AG20443 (cell line): ENCODE measurements at places on chromosomes 12 and 14.

- DNase-seq = no peak
Observed at GRCh38 chr14:104305511-104306449, 167.4 kb downstream of the KIF26A start.

GRCh38 chr14:74712499-74713394, at the start of the genes AREL1 and FCF1:
AREL1 (minus strand) TSS chr14:74713080; CDS start chr14:74685615, 27,465 bp downstream.
FCF1 (plus strand) TSS chr14:74713144; CDS start chr14:74713198, 54 bp downstream.
- DNase-seq = peak; percentile 96

DNA sequence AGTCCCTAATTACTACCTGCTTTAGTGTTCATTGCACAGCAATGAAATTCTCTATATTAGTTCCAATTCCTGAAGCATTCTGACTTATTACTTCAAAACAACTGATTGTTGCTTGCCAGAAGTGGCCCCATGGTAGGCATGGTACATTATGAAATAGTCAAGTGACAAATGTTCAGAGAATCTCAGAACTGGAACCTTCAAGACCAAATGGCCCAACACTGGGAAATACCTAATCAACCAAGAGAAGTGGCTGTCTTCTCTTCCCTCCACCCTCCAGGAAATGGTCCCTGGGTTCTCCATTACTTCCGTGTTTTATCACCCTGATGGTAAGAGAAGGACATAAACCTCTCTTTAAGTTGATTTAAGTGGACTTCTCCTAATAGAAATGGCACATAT, 49.9 kb downstream of the ITPR2 start:
- no peak for DNase-seq

DNA sequence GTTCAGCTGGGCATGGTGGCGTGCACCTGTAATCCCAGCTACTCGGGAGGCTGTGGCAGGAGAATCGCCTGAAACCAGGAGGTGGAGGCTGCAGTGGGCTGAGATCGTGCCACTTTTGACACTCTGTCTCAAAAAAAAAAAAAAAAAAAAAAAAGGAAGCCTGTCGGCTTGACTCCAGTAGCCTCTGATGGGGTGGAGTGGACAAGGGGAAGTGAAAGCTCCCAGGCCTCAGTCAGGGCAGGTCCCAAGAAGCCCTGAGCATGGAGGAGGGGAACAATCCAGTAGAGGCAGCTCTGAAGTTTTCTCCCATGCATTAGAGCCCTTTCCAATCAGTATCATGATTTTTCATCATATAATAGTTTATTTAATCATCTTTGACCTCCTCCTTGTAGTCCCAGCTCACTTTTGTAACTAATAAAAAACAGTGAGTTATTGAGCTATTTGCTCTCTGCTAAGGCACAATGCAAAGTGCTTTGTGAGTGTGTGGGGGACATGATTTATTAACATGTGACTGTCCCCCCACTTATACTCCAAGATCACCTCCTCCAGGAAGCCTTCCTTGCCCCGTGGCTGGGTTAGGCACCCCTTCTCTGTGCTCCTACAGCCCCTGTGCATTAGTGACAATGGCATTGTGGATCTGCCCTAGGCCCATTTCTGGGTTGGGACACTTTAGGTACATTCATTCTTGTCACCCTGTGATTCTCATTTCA, 4.7 kb upstream of the SSH1 start:
- no peak for DNase-seq

DNA sequence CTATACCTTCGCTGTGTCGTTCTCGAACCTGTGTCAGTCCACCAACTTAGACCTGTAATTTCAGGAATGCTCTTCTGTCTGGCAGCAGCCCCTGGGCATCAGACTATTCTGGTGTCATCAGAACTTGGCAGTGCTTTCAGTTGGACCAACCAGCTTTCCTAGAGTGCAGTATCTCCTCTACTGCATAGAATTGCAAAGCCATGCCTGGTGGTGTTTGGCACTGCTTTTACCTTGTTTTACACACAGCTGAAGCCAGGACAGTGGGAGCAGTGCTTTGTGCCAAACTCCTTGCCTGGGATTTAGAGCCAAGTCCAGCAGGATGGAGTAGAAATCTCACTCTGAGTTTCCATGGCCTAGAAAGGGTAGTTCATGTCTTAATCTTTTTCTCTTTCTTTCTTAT, 1.5 kb downstream of the FLVCR2 start:
- DNase-seq = no peak

DNA sequence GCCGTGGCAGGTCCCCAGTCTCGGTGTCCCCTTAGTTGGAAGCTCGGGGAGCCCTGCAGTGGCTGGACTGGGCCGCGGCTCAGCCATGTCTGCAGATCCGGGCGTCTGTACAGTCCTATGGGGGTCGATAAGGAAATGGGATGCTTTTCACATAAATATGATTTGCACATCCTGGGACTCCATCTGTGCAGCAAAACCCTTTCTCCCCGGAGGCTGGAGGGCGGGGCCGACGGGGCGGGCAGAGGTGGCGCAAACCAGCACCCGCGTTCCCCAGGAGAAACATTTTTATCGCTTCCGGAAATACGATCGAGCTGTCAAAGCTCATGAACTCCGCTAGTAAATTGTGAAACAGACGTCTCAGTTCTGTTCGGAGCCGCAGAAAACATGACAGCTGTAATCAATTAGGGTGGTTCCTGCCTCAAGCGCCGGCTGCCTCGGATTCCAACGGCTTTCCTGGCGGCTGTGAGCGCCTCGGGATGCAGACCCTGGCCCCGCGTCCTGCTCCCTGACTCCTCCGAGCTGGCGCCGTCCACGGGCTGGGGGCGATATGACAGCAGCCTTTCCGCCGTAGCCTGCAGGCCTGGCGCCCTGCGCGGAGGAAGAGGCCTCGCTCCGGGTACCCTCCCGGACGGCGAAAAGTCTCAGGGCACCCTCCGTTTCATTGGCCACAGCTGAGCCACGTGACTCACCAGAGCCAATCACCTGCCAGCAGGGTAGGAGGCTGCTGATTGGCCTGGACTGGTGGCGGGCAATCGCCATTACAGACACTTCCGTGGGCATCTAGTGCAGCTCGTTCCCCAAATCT, 23.0 kb downstream of the DIO3 start:
- peak; percentile 79 for DNase-seq

DNA sequence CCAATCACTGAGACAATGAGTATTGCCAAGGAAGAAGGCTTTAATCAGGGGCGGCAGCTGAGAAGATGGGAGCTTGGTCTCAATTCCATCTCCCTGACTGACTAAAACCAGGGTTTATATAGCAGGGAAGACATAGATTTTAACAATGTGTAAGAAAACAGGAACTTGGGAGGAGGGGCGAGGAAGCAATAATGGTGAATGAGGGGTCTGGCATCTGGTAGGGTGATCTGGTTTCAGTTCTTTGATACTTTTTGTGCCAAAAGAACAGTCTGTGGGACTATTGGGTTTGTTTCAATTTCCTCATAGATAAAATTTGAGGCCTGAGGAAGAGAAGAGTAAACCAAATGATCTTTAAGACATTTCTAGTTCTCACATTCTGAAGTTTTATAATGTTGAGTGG, 49.2 kb downstream of the FUT8 start:
- no peak for DNase-seq

GRCh38 chr12:15334225-15334624, 11.9 kb downstream of the PTPRO start:
- DNase-seq = no peak

DNA sequence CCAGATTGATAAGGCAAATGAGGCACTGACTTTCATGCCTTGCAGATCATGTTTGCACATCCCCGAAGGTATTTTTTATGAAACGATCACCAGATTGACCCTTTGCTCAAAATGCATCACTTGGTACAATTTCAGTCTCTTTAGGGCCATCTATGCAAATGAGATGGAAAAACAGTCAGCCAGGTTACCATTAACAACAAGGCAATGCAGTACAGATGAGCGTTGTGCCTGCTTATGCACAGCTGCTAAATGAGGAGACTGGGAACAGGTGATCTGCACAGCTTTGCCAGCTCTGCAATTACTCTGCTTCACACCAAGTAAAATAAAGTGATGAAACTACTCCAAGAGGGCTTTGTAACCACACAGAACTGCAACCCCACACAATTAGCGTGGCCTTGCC, 26.1 kb upstream of the PLEKHG7 start:
- no peak for DNase-seq

- no peak for DNase-seq
Observed at GRCh38 chr12:74292351-74293194, 245.1 kb upstream of the ATXN7L3B start.

DNA sequence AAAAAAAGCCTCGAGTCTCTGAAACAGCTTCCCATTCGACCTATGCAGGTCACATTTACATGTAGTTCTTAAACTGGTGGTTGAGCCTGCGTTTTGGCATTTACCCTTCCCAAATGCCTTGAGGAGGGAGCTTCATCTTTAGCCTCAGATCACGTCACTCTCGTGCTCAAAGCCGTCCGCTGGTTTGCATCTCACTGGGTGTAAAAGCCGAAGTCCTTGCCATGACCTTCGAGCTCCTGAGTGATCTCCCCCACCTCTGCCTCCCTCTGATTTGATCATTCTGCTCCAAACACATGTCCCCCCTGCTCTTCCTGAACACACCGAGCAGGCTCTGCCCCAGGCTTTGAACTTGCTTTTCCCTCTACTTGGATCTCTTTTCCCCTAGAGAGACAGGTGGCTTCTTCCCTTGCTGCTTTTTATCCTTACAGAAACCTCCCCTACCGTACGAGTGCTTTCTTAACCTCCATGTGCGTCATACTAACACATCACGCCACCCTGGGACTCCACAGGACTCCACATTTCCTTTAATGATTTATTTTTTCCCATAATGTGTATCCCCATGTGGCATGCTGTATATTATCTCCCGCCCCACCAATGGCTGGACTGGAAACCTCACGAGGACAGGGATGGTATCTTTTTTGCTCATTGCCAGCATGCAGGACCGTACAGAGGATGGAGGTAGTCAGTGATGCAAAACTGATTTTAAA, 610.7 kb downstream of the VRK1 start:
- DNase-seq = no peak

DNA sequence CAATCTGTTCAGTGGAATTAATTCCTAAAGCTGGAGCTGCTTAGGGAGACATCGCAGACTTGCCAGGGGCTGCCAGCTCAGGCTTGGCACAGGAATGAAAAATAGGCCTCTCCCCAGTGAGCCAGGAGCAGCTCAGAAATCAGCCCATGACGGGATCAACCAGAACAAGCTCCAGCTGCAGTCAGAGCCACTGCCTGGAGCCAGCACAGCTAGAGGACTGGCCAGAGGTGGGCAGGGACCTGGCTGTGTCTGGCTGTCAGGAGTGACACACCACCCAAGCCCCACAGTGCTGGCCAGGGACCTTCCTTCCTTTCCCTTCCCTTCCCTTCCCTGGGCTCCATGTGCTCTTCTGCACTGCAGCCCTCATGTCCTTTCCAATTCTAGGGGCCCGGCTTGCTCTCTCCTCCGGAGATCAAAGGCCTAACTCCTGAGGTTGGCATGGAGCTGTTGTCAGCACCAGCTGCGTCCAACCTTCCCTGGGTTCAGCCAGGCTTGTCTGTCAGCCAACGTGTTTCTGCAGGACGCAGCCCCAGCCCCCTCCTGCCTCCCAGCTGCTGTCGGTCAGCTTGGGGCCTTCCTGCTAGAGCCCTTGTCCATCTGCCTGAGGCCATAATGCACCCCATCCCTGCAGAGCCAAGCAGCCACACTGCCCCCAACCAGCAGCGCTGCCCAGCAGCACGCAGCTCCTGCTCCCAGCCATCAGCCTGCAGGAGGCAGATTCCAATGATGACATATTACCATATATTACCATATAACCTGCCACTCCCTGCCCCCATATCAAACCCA, 149.3 kb downstream of the CALM1 start:
- DNase-seq = no peak

DNA sequence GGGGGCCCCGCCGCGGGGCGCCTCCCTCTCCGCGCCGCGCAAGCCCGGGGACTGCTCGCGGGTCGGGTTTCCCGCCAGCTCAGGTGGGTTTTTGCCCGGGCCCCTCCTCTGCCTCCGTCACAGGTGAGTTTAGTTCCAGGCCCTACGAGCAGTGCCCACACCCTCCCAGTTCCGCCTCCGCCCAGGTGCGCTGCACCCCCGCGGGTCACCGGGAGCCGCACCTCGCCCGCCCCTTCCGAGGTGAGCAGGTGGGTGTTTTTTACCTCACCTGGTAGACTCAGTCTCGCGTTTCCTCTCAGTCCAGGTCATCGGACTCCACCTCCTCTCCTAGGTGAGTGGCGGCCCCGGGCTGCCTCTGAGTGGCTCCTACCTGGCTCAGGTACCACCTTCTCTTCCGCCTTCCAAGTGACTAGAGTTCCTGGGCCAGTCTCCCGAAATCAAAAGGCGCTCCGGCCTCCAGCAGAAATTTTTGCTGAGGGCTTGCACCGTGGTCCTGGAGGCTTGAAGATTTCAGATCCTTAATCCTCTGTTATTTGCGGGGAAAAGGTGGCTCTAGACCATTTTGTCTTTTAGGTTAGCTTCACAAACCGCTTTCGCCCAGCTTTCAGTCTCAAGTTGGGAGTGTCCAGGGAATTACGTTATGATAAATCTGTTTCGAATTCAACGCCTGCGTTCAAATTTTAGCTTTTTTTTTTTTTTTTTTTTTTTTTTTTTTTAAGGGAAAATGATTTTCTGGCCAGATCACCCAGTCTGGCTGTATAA, at the start of gene TMEM30B:
Gene TMEM30B (minus strand): TSS at position 153 of the 762 bp plus-strand sequence. CDS start 191 bp downstream, outside the sequence.
- DNase-seq = no peak

- no peak for DNase-seq
Observed at GRCh38 chr12:67939611-67940010, 49.6 kb upstream of the IFNG-AS1 start.

DNA sequence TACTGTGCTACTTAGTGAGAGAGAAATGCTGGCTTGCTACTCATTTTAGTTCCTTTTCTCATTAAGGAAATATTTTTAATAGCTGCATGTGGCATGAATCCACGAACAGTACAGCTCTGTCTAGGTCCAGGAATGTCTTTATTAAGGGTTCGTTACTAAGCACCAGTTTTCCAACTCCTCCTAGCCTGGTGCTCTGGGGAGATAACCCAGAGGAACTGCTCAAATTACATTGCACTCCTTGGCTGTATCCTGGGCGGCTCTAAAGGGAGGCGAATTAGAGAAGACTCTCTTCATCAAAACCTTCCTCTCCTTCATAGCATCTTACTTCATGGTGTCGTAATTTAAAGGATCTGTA, 101.3 kb downstream of the PPM1A start:
- peak; percentile 15 for DNase-seq

DNA sequence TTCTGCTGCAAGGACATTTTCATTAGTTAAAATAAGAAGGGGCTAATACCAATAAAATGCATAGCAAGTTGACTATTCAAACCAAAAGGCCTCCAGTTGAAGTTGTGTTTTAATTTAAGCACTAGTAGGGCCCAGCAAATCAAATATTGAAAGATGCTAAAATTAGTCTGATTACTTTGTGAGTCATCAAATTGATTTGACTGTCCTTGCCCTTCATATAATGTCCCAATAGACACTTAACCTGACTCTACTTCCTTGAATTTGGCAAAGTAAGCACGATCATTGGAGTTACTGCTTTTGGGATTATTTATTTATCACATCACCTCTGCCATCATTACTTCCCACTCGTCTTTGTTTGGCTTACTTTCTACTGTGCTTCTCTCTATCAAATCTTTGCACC, 798.5 kb downstream of the DIO2 start:
- no peak for DNase-seq

GRCh38 chr12:117903110-117903840, 65.5 kb downstream of the KSR2 start:
- DNase-seq = no peak
